ENCODE measurements at places on chromosomes 11 and 22.

GRCh38 chr11:7982582-7983119 lies 4.5 kb upstream of the EIF3F start:
- no peak for DNase-seq

GRCh38 chr11:36326524-36327419 lies 30.7 kb downstream of the PRR5L start:
- no peak for DNase-seq

- no peak for DNase-seq
Measured at GRCh38 chr22:43889201-43889859, 2.5 kb downstream of the PNPLA5 start.

DNA sequence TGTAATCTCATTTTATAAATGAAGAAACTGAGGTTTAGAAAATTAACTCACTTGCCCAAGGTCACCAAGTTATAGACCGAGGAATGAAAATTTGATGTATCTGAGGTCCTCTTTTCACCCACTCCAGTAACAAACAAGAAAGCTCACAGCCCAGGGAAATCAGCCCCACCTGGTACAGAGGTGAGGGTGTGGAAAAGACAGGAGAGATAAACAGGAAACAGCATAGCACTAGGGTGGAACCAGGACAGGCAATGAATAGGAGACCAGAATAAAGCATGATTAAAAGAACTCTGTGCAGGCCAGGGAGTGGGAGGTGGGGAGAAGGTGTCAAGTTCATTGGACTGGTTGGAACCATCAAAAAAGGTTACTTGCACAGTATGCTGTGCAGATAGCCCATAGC lies 46.2 kb upstream of the SMCO4 start:
- DNase-seq = no peak

DNA sequence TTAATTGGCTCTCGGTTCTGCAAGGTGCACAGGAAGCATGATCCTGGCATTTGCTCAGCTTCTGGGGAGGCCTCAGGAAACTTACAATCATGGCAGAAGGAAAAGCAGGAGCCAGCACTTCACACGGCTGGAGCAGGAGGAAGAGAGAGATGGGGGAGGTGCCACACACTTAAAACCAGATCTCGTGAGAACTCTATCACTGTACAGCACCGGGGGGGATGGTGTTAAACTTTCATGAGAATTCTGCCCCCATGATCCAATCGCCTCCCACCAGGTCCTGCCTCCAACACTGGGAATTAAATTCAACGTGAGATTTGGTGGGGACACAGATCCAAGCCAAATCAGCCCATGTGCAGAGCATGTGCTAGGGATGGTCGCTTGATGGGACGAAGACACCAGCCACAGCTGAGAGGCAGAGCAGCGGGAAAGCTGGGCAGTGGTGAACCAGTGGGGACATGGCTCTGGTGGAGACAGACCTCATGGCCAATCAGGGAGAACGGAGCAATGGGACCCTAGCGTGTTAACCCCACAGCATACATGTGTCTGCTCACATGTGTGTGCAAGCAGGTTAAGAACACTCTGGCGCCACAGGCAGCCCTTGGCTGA lies 6.2 kb downstream of the TANGO2 start:
- DNase-seq = no peak
